ENCODE measurements at places on chromosomes 3 and 15.

GRCh38 chr15:77564938-77565337 lies 67.8 kb downstream of the LINGO1 start:
- no peak for DNase-seq

GRCh38 chr3:126941721-126942270 lies 41.1 kb upstream of the PLXNA1 start:
- DNase-seq = no peak

DNA sequence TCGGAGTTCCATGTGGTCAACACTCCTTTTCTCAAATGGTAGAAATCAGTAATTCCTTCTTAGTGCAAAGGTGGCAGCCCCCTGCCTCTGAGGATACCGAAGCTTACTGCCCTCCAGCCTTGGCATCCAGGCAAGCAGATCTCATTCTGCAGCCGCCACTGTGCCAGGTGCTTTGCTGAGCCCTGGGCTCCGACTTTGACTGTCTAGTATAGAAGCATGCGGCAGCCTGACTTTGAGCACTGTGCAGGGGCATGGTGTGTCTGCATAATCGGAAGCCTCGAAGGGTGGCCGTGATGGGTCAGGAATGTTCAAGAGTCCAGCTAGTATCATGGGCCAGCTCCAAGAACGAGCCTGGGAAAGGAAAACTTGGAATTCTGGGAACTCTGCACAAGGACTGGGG lies 39.7 kb downstream of the ABTB1 start:
- DNase-seq = no peak

GRCh38 chr3:133958071-133958805 lies 62.6 kb upstream of the RAB6B start:
- DNase-seq = no peak

GRCh38 chr3:148106062-148106461 lies 591.6 kb upstream of the AGTR1 start:
- DNase-seq = no peak

- no peak for DNase-seq
Observed at GRCh38 chr15:99487337-99487730, 78.5 kb upstream of the MEF2A start.

GRCh38 chr15:101149864-101150722 lies 101.8 kb downstream of the CHSY1 start:
- DNase-seq = no peak

- no peak for DNase-seq
Observed at GRCh38 chr15:68023307-68024101, 30.6 kb upstream of the PIAS1 start.

DNA sequence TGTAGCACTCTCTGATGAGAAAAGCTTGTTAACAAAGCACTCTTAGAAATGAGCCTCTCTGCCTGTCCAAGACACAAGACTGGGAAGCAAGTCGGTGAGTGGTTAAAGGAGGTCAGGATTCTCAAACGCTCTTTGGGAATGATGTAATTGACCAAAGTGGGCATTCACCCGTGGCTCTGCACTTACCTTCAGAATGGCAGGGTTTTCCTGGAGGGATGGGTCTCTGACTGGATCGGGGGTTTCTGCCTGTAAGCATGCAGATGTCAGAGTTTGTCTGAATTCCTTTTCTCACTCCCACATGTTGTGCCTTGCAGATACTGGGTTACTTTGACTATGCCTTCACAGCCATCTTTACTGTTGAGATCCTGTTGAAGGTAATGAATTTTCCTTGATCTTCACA lies 106.3 kb downstream of the CHDH start:
- no peak for DNase-seq
